ENCODE measurements at places on chromosomes 7 and 10.

DNA sequence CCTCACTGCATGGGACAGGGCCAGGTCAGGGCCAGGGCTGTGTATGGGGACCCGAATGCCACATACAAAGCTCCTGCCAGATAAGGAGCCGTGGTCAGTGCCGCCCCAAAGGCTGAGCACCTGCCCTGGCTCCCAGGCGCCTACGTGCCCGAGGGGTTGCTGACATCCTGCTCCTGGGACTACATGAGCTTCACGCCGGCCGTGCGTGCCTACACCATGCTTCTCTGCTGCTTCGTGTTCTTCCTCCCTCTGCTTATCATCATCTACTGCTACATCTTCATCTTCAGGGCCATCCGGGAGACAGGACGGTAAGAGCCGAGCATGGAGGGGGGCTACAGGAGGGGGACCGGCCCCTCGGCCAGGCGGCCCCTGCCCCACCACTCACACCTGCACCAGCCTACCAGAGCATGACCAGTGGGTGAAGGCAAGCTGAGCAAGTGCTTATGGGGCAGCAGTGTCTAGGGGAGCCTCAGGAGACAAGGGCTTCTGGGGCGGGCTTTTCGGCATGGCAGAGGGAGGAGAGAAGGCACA is 4.9 kb downstream of the OPN4 start:
- DNase-seq, result no peak

GRCh38 chr7:38932509-38933168 is 23.6 kb upstream of the VPS41 start:
- DNase-seq, result no peak

DNA sequence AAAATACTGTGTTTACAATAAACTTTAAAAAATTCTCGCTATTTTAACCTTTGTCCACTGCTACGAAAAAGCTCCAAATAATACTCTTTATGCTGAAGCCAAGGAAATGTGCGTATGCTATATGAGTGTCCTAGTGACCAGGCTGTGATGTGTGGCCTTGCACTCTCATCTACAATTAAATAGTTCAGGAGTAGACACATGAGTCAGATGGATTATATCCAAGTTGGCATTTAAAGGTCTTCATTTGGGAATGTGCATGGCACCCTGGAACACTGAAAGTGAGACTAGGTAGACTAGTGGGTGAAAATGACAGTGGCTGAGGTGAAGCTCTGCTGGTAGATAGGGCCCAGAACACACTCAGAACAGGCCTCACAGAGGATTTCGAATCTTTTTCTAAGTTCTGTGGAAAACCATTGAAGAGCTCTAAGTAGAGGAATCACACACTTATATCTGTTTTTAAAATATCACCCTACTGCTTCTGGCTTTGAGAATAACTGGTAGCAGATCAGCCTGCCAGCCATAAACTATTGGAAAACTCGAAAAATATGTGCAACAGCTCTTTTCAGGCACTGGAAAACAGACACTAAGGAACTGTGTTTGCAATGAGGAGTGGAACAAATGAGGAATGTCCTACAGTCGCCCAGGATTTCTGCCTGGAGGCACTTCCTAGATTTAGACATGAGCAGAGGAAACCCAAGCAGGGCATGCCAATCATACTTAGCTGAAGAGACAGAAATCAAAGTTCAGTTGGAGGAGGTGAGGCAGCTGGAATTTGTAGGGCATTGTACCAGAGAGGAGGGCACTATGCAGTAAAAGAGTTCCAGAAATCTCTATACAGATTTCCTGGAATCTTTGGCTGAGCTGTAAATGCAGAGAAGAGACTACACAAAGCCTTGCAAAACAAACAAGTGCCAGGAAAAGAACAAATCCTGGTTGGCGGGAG is 603.8 kb upstream of the LRRTM3 start:
- no peak for DNase-seq

- no peak for DNase-seq
Observed at GRCh38 chr10:15787426-15787825, 67.7 kb upstream of the ITGA8 start.

- DNase-seq, result no peak
Observed at GRCh38 chr7:79284211-79284610, 169.3 kb downstream of the MAGI2 start.

GRCh38 chr10:66811211-66811610 is 114.6 kb upstream of the LRRTM3 start:
- DNase-seq, result no peak

- DNase-seq, result no peak
Observed at GRCh38 chr7:27699751-27700150, 37.1 kb upstream of the HIBADH start.

GRCh38 chr10:34102893-34103506 is 712.1 kb downstream of the PARD3 start:
- DNase-seq, result no peak

- peak; percentile 28 for DNase-seq
Observed at GRCh38 chr7:150931199-150931869, 46.8 kb downstream of the KCNH2 start.

- DNase-seq, result no peak
Observed at GRCh38 chr7:133703547-133703946, 423.6 kb upstream of the LRGUK start.

- no peak for DNase-seq
Observed at GRCh38 chr10:53619671-53620070, 847.1 kb upstream of the MBL2 start.

DNA sequence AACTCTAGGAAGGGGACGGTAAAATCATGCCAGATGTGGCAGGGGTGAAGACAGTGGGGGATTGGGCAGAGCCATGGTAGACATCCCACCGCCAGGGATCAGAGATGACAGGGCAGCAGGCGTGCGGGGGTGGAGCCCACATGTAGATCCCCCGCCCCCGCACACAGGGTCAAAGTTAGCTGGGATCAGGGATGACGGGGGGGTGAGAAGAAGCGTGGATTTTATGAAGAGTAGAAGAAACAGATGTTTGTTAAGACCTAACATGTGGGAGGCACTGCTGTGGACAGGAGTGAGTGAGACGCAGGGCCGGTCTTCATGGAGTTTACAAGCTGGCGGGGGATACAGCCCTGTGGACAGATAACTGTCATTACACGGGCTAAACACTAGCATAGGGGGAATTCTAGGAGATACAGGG is 154.0 kb upstream of the KLF14 start:
- DNase-seq, result no peak

Measured in CD4-positive, alpha-beta T cell treated with Interleukin-6 at 100 ng/mL for 8 hours (primary cell).